ENCODE measurements at places on chromosomes 2 and 18.

GRCh38 chr18:52367953-52368742 is 28.2 kb downstream of the DCC start:
- no peak for DNase-seq

GRCh38 chr2:110744429-110744828 is 12.1 kb downstream of the ACOXL start:
- no peak for DNase-seq

- no peak for DNase-seq
Measured at GRCh38 chr2:10058251-10059015, 15.1 kb downstream of the KLF11 start.

DNA sequence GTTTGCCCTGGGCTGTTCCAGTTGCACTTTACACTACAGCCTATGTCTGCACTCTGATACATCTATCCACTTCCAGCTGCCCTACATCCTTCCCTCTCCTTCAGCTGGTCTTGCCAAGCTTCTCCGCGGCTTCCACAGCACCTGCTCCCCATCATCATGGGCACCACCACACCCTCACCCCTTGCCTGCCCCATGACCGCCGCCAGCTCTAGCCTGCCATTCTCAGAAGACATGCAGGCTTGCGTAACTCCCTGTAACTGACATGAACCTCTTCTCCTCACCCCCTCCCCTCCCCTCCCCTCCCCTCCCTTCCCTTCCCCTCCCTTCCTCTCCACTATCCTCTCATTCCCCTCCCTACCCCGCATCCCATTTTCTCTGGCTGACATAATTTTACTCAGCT is 46.0 kb downstream of the PAX8 start:
- DNase-seq, result no peak

DNA sequence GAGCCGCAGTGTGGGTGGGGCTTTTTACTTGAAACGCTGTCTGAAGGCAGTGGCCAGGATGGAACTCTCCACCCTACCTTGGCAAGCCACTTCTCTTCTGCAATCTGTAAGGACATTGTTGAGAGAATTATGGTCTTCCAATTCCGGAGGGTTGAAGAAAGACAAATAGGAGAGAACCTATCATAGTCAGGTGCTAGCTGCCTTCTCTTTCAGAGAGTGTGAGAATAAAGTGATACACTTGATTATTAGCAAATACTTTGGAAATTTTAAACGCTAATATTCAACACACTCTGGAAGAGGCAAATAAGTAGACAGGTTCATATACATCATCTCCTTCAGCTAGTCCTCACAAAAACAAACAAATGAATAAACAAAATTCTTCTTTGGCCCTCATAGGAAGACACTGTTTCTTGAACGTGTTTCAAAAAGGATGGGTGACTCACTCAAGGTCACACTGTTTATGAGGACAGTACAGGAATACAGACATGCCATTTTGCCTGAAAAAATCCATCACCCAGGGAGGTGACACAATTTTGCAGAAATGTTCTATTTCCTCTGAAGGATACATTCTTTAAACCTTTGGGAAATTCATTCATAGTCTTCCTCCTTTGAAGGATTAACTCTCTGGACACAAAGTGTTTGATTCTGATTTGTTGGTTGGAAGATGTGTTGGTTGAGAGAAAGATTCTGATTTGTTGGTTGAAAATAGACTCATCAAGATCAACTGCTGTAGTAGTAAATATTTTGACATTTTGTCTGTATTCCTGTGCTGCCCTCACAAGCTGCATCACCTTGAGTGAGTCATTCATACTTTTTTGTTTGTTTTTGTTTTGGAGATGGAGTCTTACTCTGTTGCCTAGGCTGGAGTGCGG is 2.2 kb upstream of the IL1RN start:
- DNase-seq, result no peak

GRCh38 chr2:207311316-207312005 is 145.7 kb upstream of the KLF7 start:
- no peak for DNase-seq

GRCh38 chr2:236782938-236783337 is 213.3 kb downstream of the ACKR3 start:
- DNase-seq, result no peak

GRCh38 chr2:109648041-109648527 is 33.9 kb downstream of the SOWAHC start:
- no peak for DNase-seq

DNA sequence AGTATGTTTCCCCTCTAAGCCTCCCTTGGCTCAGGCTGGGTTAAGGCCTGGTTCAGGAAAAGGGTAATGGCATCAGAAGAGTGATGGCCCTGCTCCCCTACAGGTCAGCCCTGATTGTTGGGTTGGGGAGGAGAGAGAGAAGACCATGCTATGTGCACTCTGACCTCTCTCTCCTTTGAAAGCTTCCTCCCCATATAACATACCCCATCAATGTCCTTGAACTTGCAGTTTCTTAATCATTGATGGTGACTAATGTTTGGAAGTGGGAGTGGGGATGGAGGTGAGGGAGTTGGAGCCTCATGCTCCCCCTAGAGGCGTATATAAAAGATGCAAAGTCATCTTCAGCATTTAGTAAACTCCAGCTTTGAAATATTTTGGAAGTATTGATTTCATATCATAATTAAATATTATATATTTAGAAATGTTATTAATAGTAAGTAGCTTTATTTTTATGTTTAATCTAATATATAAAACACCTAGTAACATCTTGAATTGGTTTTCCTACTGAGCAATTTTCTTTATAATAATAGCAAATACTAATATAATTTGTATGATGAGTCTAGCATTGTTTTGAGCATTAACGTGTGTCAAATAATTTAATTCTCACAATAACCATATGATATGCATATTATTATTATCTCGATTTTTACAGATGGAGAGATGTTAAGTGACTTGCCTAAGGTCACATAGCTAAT is 8.8 kb downstream of the PLCL1 start:
- DNase-seq, result no peak

Data from thoracic aorta (tissue), 2 donors.